Bronchial smooth muscle cell (primary cell): ENCODE measurements at places on chromosomes 2 and 18. TPM values are rescaled to one million over a fixed set of nuclear protein-coding genes. Genes with fewer than 3 reads are reported as not detected.

Gene RSAD2
- under 0.01 and 0.47 TPM in 2 replicates for total RNA-seq

Gene FOXD4L1
- total RNA-seq, result under 0.01 TPM in 1 of 2 replicates, not detected in the other

Gene SYT4
- not detected in 2 replicates for total RNA-seq

Gene IAH1
- total RNA-seq, result 57.4 and 68.7 TPM in 2 replicates

Gene SF3B6
- total RNA-seq, result 129 and 151 TPM in 2 replicates

Gene RASGRP3
- 0.60 and 0.63 TPM in 2 replicates for total RNA-seq

Gene SP5
- not detected in 2 replicates for total RNA-seq

Gene BOK
- total RNA-seq, result 6.7 and 9.3 TPM in 2 replicates

Gene DCAF17
- total RNA-seq, result 18.3 and 19.7 TPM in 2 replicates

Gene DLX2
- 0.09 and 0.32 TPM in 2 replicates for total RNA-seq

Gene PPIG
- 17.3 and 26.6 TPM in 2 replicates for total RNA-seq

Gene RGPD6
- total RNA-seq, result 12.3 and 34.7 TPM in 2 replicates

Gene GALR1
- not detected in 2 replicates for total RNA-seq

Gene ABCG5
- total RNA-seq, result not detected in 2 replicates

Gene SLC66A2
- 35.8 and 48.9 TPM in 2 replicates for total RNA-seq

Gene POTEJ
- total RNA-seq, result not detected in 2 replicates

Gene CCNT2
- total RNA-seq, result 16.7 and 19.1 TPM in 2 replicates

Gene TAF4B
- 0.79 and 1.8 TPM in 2 replicates for total RNA-seq

Gene GKN1
- total RNA-seq, result not detected in 2 replicates

Gene BUB1
- 5.8 and 22.1 TPM in 2 replicates for total RNA-seq

Gene CNRIP1
- total RNA-seq, result 17.2 and 18.0 TPM in 2 replicates
